ENCODE measurements at places on chromosomes 6 and 20. TPM values are rescaled to one million over a fixed set of nuclear protein-coding genes. Genes with fewer than 3 reads are reported as not detected.

GRCh38 chr6:44260011-44260410, 2.7 kb upstream of the SLC35B2 start:
- DNase-seq: no peak

QKI gene
- 43.9 TPM for total RNA-seq

FAM83C gene
- not detected for total RNA-seq

- no peak for DNase-seq
Measured at GRCh38 chr6:137133122-137133521, 40.3 kb downstream of the IL22RA2 start.

RAB22A gene
- total RNA-seq: 10.5 TPM

GRCh38 chr20:32556312-32557184, 28.6 kb downstream of the NOL4L start:
- no peak for DNase-seq

TUBB2B gene
- 0.29 TPM for total RNA-seq

GRCh38 chr6:91055959-91056358, 469.1 kb upstream of the MAP3K7 start:
- DNase-seq: no peak

DNA sequence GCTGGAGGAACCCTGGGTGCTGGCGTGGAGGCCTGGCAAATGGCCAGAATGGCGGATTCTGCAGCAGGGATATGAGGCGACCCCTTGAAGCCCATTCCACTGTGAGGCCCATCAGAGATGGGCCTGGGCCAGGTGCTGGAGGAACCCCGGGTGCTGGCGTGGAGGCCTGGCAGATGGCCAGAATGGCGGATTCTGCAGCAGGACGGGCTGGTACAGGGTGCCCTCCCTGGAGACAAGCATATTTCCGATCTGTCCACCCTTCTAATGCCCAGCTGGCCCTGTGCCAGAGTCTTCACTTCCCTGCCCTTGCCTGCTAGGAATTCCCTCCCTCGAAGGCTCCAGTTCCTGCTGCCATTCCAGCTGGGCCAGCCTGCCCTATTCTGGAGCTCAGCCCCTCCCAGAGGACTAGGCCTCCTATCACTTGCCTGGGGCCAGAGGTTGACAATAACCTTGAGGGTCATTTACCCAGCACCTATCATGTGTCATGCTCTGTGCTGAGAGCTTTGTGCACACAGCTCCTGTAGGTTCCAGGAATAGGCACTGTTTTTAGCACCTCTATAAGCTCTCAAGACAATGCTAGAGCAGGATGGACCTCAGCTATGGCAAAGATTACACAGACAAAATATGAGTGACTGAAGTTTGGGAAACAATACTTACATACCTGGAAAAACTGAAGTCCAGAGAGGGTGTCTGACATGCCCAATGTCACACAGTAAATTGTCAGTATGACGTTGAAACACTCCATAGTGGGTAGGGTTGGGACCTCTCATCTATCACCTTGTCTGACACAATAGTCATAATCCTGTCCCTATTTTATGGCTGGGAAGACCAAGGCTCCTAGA, 21.4 kb downstream of the SUN5 start:
- no peak for DNase-seq

CLPSL1 gene
- total RNA-seq: not detected

DNA sequence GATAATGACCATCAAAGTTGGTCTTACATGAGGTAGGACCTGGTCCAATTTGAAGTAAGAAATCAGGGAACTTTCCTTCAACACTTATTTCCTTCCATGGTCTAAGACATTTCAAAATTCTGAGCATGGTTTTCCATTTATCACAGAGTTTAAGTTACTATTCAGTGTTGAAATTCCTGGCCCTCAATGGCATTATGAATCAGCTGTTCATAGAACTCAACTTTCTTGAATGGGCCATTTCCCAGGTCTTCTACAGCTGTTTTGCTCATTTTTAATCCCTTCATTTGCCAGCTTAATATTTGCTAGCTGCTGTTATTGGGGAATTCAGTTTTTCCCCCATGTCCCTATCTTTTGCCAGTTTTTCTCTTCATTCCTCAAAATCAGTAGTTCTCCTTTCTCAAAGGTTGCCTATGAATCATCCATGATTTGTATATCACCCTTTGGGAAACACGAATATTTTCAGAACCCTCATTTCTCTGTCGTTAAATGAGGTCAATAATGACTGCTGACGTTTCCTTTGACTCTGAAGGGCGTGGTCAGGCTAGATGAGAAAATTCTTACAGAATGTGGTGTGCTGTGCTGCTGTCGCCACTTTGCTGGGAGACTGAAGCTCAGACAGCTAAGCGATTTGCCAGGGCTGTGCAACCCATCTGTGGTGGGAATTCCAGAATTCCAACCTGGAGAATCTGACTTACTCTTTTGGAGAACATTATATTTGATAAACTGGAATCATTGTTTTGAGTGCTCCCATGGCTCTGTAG, 216.5 kb upstream of the FLRT3 start:
- DNase-seq: no peak

GRCh38 chr20:35006531-35006971, 50.9 kb downstream of the MYH7B start:
- DNase-seq: no peak

- DNase-seq: no peak
Measured at GRCh38 chr20:58945965-58946631, 35.0 kb upstream of the NELFCD start.

All from activated CD4-positive, alpha-beta memory T cell treated with anti-CD3 and anti-CD28 coated beads for 36 hours (primary cell).